ENCODE measurements at places on chromosomes 4 and X.
A peak's percentile ranks its signal among the peaks of the same experiment; 100 is the strongest.

- peak overlapping the region; percentile 83 for H3K4me3 ChIP-seq
- DNase-seq: peak; percentile 71
- H3K27me3 ChIP-seq: no peaks in the 10 kb centered on the region
- H3K27ac ChIP-seq: peak overlapping the region; percentile 92
These were observed 455 bp upstream of the ABCB7 start for GRCh38 chrX:75156531-75156945.

- H3K4me1 ChIP-seq: no peaks in the 10 kb centered on the region
- no peak for DNase-seq
- H3K4me3 ChIP-seq: no peak overlapping the region
- no peaks in the 10 kb centered on the region for H3K27me3 ChIP-seq
- no peaks in the 10 kb centered on the region for H3K36me3 ChIP-seq
These were observed 599.6 kb upstream of the LCORL start for GRCh38 chr4:18621186-18621585.

DNA sequence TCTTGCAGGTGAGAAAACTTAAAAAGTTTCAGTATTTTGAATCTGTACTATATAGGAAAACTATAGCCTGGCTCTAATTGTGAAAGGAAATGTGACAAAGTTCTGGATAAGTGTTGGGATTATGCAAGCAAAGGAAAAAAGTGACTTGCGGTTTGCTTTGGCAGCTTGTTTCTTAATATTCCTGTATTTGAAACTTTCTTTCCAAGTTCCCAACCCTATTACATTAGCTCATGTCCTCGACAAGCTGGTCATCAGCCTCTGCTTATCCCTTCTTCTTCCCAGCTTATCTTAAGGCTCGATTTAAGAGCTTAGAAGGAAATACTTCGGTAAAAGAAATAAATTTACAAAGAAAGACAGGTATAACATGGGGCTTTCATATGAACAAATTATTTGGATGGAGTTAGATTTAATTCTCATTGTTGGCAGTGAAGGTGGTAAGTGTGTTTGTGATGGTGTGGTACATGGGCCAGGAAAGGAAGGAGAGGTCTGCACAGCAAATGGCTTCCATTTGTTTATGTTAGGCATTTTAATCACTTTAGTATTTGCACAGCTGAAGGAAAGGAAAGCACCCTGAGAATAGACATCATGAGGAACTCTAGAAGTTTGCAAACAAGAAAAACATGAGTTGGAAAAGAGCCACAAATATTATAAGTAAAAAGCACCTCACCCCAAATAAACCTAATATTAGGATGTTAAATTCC, 5.1 kb upstream of the MYOZ2 start:
- H3K36me3 ChIP-seq: no peaks in the 10 kb centered on the region
- H3K27me3 ChIP-seq: no peaks in the 10 kb centered on the region
- H3K4me3 ChIP-seq: no peak overlapping the region
- DNase-seq: no peak

- no peak overlapping the region for H3K4me3 ChIP-seq
- DNase-seq: no peak
- no peak overlapping the region for H3K27ac ChIP-seq
These were observed 248.9 kb downstream of the SLC7A11 start for GRCh38 chr4:137993232-137993631.

DNA sequence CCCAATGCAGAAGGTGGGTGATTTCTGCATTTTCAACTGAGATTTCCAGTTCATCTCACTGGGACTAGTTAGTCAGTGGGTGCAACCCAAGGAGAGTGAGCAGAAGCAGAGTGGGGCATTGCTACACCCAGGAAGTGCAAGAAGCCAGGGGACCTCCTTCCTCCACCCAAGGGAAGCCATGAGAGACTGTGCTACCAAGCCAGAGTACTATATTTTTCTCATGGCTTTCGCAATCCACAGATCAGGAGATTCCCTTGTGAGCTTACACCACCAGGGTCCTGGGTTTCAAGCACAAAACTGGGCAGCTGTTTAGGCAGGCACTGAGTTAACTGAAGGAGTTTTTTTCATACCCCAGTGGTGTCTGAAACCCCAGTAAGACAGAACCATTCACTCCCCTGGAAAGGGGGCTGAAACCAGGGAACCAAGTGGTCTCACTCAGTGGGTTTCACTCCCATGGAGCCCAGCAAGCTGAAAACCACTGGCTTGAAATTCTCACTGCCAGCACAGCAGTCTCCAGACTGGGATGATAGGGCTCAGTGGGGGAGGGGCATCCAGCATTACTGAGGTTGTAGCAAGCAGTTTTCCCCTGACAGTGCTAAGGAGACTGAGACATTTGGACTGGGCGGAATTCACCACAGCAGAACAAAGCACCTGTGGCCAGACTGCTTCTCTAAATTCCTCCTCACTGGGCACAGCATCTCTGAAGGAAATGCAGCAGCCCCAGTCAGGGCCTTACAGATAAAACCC, 903.4 kb downstream of the TECRL start:
- H3K27ac ChIP-seq: no peak overlapping the region
- no peak for DNase-seq
- no peaks in the 10 kb centered on the region for H3K4me1 ChIP-seq

GRCh38 chrX:69415698-69416097, 88.4 kb upstream of the NALF2 start:
- no peaks in the 10 kb centered on the region for H3K36me3 ChIP-seq
- no peak overlapping the region for H3K4me3 ChIP-seq
- H3K27ac ChIP-seq: no peak overlapping the region

GRCh38 chr4:176443646-176444409, 124.1 kb downstream of the SPCS3 start:
- no peak overlapping the region for H3K4me3 ChIP-seq
- no peak for DNase-seq
- H3K27me3 ChIP-seq: no peaks in the 10 kb centered on the region
- no peaks in the 10 kb centered on the region for H3K4me1 ChIP-seq
- no peaks in the 10 kb centered on the region for H3K36me3 ChIP-seq
- no peak overlapping the region for H3K27ac ChIP-seq

- no peaks in the 10 kb centered on the region for H3K36me3 ChIP-seq
- H3K4me1 ChIP-seq: peaks cover 9% of the 10 kb centered on the region
- H3K27me3 ChIP-seq: no peaks in the 10 kb centered on the region
- H3K4me3 ChIP-seq: no peak overlapping the region
These were observed 71.3 kb upstream of the SPRY1 start for GRCh38 chr4:123325241-123325681.

- no peaks in the 10 kb centered on the region for H3K36me3 ChIP-seq
- H3K4me3 ChIP-seq: no peak overlapping the region
- H3K27me3 ChIP-seq: no peaks in the 10 kb centered on the region
- no peaks in the 10 kb centered on the region for H3K4me1 ChIP-seq
- DNase-seq: peak; percentile 1
These were observed 367.0 kb downstream of the RAB28 start for GRCh38 chr4:13117185-13117584.

- H3K27ac ChIP-seq: peak overlapping the region; percentile 67
- H3K4me3 ChIP-seq: no peak overlapping the region
- H3K36me3 ChIP-seq: peaks cover 3% of the 10 kb centered on the region
- no peak for DNase-seq
These were observed 65.8 kb downstream of the ARHGEF6 start for GRCh38 chrX:136714626-136715599.

GRCh38 chrX:16711893-16712547, 449 bp downstream of the CTPS2 start:
- H3K36me3 ChIP-seq: peaks cover 2% of the 10 kb centered on the region
- peak overlapping the region; percentile 50 for H3K27ac ChIP-seq
- H3K27me3 ChIP-seq: peaks cover 38% of the 10 kb centered on the region
- peaks cover 8% of the 10 kb centered on the region for H3K4me1 ChIP-seq
- DNase-seq: no peak

GRCh38 chr4:114588305-114588704, 10.3 kb upstream of the UGT8 start:
- H3K4me1 ChIP-seq: no peaks in the 10 kb centered on the region
- H3K27ac ChIP-seq: no peak overlapping the region
- no peak for DNase-seq
- no peak overlapping the region for H3K4me3 ChIP-seq
- peaks cover under 1% of the 10 kb centered on the region for H3K27me3 ChIP-seq

DNA sequence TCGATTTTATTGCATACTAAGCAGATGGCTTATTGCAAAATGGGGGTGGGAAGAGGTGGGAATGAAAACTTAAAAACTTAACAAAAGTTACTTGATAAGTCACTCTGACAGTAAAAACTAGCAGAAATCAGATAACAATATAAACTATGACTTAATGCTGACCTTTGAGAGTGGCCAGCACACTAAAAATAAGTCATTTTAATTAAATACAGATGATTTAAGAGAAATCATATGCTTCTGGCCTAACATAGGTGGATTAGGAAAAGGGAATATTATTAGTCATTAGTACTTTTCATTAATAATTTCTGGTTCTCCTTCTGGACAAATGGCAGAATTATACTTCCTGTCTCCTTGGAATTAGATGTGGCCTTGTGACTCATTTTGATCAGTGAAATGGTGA, 756.7 kb downstream of the PCDH19 start:
- H3K36me3 ChIP-seq: no peaks in the 10 kb centered on the region
- H3K4me3 ChIP-seq: no peak overlapping the region
- H3K4me1 ChIP-seq: no peaks in the 10 kb centered on the region
- DNase-seq: no peak
- no peak overlapping the region for H3K27ac ChIP-seq

GRCh38 chr4:154760895-154761294, 17.1 kb downstream of the LRAT start:
- H3K27me3 ChIP-seq: peaks cover 4% of the 10 kb centered on the region
- H3K36me3 ChIP-seq: no peaks in the 10 kb centered on the region
- no peak overlapping the region for H3K27ac ChIP-seq
- H3K4me3 ChIP-seq: no peak overlapping the region
- no peaks in the 10 kb centered on the region for H3K4me1 ChIP-seq

DNA sequence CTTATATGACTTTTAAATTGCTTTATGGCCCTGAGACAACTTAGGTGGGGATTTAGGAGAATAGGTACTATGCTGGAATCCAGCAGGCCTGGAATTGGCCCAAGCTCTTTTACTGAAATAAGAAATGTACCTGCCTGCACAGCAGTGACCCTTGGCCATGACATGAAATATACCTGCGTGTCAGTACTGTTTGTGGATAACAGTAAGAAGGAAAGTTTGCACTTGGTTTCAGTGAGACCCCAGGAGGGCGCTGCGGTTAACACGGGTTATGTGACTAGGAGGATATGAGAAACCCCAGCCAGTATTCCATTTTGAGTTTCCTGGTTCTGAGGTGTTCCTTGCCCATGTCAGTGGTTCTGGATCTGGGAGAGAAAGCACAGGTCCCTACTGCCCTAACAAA, 5.3 kb downstream of the MTM1 start:
- H3K4me1 ChIP-seq: peaks cover 70% of the 10 kb centered on the region
- peaks cover 3% of the 10 kb centered on the region for H3K27me3 ChIP-seq
- no peak overlapping the region for H3K27ac ChIP-seq
- H3K36me3 ChIP-seq: no peaks in the 10 kb centered on the region
- no peak overlapping the region for H3K4me3 ChIP-seq

DNA sequence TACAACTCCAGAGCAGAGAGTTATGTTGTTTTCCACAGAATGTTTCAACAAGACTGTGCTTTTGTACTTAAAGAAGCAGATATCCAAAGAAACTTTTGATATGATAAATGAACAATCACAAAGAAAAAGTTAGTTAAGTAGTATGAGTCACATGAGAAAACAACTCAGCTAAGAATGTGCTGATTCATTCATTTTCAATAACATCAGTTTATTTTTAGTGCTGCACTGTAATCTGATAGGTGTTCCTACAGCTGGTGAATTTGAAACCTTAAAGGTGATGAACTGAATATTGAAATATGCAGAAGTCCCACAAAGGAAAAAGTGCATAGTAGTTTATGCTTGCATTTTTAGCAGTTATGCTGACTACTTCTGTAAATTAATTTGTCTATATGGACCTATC, 180.3 kb upstream of the TENM3 start:
- no peak overlapping the region for H3K4me3 ChIP-seq
- no peaks in the 10 kb centered on the region for H3K4me1 ChIP-seq
- H3K36me3 ChIP-seq: no peaks in the 10 kb centered on the region
- no peak overlapping the region for H3K27ac ChIP-seq

GRCh38 chr4:141871086-141871770, 234.8 kb downstream of the IL15 start:
- H3K4me3 ChIP-seq: no peak overlapping the region
- H3K27me3 ChIP-seq: no peaks in the 10 kb centered on the region
- H3K36me3 ChIP-seq: no peaks in the 10 kb centered on the region
- DNase-seq: peak; percentile 19
- H3K4me1 ChIP-seq: no peaks in the 10 kb centered on the region
- no peak overlapping the region for H3K27ac ChIP-seq

- H3K4me3 ChIP-seq: no peak overlapping the region
- H3K4me1 ChIP-seq: peaks cover 35% of the 10 kb centered on the region
- no peaks in the 10 kb centered on the region for H3K27me3 ChIP-seq
- peak; percentile 40 for DNase-seq
- peak overlapping the region; percentile 11 for H3K27ac ChIP-seq
- no peaks in the 10 kb centered on the region for H3K36me3 ChIP-seq
These were observed 62.7 kb downstream of the TMEM131L start for GRCh38 chr4:153528705-153529485.

- H3K36me3 ChIP-seq: no peaks in the 10 kb centered on the region
- peaks cover 7% of the 10 kb centered on the region for H3K4me1 ChIP-seq
- no peak within 1 kb of the TSS for H3K4me3 ChIP-seq
- H3K27me3 ChIP-seq: peaks cover 10% of the 10 kb centered on the region
- no peak for DNase-seq
These were observed at the start of gene ATP1B4 for GRCh38 chrX:120361764-120362305. Gene ATP1B4 (plus strand): TSS chrX:120362089. CDS start chrX:120362169, 80 bp downstream.

DNA sequence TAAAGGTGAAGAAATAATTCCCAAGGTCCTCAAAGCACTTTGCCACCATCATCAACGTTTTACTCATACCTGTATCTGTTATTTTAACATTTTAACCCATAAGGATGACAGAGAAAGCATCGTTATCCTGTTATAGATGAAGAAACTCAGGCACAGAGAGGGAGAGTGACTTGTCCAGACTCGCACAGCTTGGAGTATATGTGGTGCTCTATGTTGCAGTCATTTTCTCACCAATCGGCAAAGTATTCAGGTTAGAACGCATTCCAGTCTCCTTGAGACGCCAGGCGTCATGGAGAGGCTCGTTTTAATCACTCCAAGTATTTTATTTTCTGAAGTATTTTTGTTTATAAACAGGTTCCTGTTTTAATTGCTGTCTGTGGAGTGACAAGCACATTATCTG, 73.5 kb downstream of the IRF2 start:
- no peak for DNase-seq
- H3K4me3 ChIP-seq: no peak overlapping the region
- no peak overlapping the region for H3K27ac ChIP-seq
- no peaks in the 10 kb centered on the region for H3K27me3 ChIP-seq
- peaks cover 60% of the 10 kb centered on the region for H3K36me3 ChIP-seq

DNA sequence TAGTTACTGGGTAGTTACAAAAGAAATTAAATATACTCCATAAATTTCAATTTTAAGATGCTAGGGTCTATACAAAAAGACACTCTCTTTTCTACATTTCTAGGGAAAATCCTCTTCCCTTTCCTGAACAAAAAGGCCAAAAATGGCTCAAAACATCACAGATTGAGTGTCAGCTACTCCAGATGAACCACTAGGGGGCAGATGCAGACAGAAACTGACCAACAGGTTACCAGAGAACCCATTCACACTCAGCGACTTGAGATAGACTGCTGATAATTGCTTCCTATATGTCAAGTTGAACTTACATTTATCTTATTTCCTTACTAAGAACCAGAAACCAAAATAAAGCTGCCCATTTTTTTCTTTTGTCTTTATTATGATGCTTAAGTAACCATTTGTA, 83.4 kb upstream of the MID1IP1 start:
- peak; percentile 39 for DNase-seq
- no peak overlapping the region for H3K27ac ChIP-seq
- H3K27me3 ChIP-seq: no peaks in the 10 kb centered on the region
- no peaks in the 10 kb centered on the region for H3K36me3 ChIP-seq

Data from common myeloid progenitor, CD34-positive (primary cell).